ENCODE measurements at places on chromosomes 6 and 20. TPM values are rescaled to one million over a fixed set of nuclear protein-coding genes. Genes with fewer than 3 reads are reported as not detected.

Gene PAK1IP1
- polyA plus RNA-seq: 15.2 TPM

Gene JPH2
- 15.6 TPM for polyA plus RNA-seq

Gene POM121L2
- polyA plus RNA-seq: not detected

Gene CDSN
- not detected for polyA plus RNA-seq

Gene STMN3
- polyA plus RNA-seq: 23.1 TPM

Gene DBNDD2
- 36.1 TPM for polyA plus RNA-seq

Gene ADGRG6
- 41.8 TPM for polyA plus RNA-seq

Gene FAM209B
- 0.19 TPM for polyA plus RNA-seq

Gene CSNK2B
- polyA plus RNA-seq: 196 TPM

Gene IPCEF1
- polyA plus RNA-seq: 2.2 TPM

Gene PHACTR3
- 8.3 TPM for polyA plus RNA-seq

Gene CLPSL2
- not detected for polyA plus RNA-seq

Gene ZNF334
- 29.6 TPM for polyA plus RNA-seq

Gene HLA-DMB
- 23.9 TPM for polyA plus RNA-seq

DNA sequence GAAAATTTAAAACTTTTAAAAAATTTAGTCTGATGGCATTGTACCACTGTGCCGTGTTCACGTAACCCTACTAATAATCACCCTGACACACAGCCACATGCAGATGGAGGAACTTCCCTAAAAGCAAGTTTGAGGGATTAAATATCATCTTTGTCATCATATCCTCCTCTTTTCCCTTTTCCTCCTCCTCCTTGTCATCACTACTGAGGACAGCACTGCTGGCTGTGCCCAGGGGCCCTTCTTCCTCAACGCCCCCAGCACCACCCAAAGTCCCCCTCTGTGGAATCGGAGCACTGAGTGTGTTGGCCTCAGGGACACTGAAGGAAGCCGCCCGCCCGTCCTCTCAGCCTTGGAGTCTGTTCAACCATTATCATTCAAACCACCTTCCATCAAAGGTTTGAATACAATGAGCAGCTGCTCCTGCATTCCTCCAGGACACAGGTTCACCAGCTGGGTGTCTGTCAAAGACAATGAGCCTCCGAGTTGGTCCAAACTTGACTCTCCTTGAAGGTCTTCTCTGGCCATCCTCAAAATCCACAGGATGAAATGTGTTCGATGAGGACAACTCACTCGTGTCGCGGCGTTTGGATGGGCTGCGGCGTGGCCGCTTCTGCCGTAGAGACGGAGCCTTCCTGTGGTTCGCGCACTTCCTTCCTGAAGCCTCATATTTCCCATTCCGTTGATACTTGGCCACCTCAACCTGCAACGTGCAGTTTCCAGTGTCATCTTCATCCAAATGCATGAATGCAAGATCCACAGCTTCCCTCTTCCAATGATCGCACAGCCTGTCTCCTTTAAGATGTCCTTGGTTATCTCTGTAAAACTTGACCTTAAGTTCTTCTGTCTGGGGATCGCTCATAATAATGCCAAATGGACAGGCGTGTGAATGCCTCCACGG is 23.3 kb downstream of the NQO2 start:
- DNase-seq: no peak

DNA sequence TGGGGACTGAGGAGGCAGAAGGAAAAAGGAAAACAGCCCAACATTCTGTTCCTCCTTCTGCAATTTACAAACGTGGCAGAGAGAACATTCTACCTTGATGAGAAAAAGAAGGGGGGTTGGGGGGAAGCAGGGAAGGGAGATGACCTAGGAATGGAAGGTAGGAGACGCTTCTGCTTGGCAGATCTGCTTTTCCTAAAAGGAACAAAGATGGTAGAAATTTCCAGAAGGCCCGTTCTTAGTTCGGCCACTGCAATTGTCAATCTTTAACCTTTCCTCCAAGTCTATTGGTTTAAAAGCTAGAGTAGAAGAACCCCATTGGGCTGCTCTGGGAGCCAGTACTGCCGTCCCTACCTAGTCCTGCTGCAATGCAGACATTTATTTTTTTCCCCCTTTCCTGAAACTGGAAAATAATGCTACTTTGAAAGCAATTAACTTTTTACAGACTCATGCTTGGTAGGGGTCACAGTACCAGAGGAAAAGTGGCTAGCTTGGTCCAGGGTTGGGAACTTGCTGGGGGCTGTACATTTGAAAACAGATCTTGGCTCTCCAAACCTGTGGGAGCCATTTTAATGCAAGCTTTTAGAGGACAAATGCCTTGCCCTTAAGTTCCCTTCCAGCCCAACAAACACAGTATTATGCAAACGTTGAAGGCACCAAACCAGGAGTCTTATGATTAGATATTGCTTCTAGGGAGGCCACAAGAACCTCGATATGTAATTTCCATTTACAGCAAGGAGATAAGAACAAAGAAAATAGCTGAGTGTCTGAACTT is 2.6 kb downstream of the ZMYND8 start:
- peak; percentile 84 for DNase-seq

- no peak for DNase-seq
These were observed 51.6 kb upstream of the FAM184A start for GRCh38 chr6:119129968-119130484.

GRCh38 chr20:11178946-11179654 is 505.3 kb upstream of the JAG1 start:
- DNase-seq: no peak

DNA sequence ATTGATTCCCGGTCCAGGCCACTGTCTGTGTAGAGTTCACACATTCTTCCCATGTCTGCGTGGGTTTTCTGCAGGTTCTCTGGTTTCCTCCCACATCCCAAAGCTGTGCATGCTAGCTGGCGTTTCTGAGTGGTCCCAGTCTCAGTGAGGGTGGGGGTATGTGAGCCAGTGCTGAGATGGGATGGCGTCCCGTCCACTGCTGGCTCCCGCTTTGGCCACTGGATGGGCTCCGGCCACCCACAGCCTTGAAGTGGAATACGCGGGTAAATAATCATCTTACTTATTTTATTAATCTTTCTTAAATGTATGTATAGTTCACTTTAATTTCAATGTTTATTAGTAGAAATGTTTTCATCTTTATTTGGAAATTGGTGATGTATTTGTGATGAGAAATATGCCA is 343.5 kb upstream of the MANEA start:
- no peak for DNase-seq

- DNase-seq: no peak
These were observed 300.8 kb downstream of the PHF3 start for GRCh38 chr6:63936399-63936798.

- DNase-seq: no peak
These were observed 78.3 kb downstream of the CD109 start for GRCh38 chr6:73774311-73774774.

- no peak for DNase-seq
These were observed 3.1 kb downstream of the RAET1G start for GRCh38 chr6:149919834-149920225.

- DNase-seq: no peak
These were observed 45.9 kb downstream of the ELOVL5 start for GRCh38 chr6:53302678-53303360.

- no peak for DNase-seq
These were observed 2.6 kb downstream of the BACH2 start for GRCh38 chr6:90294008-90294511.

DNA sequence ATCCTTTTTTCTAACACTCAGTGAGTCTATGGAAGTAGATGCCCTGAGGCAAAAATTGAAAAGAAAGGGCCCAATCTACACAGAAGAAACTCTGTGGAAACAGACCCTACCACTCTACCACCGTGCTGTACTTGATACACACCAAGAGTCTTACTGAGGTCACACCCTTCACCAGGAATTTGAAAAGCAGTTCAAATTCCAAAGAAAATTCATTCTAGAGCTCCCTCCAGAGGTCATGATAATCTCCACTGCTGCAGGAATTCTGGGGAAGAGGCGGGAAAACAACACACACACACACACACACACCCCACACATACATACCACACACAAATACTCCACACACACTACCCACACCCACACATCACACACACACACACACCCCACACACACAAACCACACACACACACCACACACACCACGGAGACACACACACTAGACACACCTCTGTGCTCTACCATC is 336.8 kb downstream of the HDGFL1 start:
- DNase-seq: peak; percentile 69

DNA sequence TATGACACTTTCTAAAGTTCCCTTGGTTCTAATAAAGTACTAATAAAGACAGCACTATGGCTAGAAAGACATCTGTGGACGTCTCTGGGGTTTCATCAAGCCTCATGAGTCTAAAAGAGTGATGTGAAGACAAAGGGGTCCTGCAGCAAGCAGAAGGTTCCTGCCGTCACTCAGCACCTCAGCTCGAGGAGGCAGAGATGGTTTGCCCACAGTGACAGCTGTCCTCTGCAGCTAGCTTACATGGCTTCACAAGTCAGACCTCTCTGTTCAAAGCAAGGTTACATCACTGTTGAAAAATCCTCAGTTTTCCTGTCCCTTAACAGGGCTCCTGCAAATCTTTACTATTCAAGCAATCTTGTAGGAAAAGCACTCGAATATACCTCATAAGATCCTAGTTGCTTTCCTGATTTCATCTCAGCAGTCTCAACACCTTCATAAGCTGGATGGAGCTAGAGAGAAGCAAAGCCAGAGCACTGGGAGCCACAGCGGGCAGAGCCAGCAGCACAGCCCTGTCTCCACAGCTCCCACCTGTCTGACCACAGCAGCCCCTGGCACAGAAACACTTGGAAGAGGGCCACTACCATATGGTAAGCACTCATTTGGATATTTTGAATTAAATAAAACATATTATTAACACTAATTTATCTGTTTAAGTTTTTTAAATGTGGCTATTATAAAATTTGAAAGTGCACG is 202.3 kb downstream of the GMDS start:
- no peak for DNase-seq

DNA sequence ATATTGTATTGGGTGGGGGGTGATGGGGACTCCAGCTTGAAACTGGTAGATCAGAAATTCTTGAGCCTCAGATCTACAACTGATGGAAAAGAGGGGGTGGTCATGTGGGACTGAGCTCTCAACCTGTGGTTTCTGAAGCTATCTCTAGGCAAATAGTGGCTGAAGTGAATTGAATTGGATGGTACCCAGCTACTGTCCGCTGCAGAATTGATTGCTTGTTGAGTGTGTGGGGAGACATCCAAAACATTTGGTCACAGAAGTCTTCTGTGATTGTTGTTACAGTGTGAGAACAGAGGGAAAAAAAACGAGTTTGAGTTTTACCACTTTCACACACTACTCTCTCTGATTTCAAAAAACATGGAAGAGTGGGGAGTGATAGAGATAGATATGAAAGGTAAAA is 14.8 kb downstream of the CDS2 start:
- DNase-seq: no peak

DNA sequence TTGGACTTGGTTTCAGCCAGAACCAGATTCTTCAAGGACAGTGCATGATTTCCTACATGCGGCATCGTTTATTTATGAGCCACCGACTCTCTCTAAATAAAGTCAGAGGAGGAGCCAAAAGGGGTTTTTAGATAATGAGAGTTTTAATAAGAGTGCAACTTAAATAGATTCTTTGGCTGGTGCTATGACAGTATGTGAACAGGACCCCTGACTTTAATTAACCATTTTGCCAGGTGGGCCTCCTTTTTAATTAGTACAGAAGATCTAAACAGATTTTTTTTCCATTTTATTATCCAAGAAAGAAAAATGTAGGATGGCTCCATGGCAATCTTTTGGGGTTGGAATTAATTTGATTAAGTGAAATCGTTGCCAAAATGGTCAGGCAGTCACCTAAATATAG is 74.8 kb upstream of the INSM1 start:
- DNase-seq: no peak

DNA sequence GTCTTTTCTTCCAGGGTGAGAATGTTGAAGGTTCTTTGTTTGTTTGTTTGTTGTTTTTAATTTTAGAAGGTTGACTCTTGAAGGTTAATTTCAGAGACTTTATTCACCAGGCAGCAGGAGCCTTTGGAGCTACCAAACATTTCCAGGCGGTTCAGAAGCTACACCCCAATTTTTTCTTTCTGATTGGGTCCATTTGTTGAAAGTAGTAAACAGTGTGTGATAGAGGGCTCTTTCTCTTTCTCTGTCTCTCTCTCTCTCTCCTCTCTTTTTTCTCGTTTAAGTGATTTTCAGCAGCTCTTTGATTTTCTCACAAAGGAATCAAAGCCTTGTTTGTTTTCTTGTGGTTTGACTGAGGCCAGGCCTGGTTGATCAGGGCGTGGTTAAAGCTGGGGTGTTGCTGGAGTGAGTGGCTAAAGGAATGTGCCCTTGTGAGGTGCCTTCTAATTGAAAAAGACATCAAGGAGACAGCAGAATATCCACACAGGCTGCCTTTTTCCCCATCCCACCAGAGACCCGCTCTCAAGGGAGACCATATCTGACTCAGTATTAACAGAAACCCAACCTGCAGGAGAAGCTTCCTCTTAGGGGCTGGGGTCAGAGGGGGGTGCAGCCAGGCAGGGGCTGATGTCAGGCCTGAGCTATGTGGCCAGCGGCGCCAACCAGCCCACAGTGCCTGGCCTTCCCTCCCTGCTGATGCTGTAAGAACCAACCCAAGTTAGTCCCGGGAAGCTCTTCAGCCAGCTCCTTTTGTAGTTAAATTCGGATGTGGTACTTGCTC is 40.4 kb upstream of the NAA20 start:
- DNase-seq: no peak

GRCh38 chr6:155493026-155493693 is 37.5 kb upstream of the NOX3 start:
- no peak for DNase-seq

DNA sequence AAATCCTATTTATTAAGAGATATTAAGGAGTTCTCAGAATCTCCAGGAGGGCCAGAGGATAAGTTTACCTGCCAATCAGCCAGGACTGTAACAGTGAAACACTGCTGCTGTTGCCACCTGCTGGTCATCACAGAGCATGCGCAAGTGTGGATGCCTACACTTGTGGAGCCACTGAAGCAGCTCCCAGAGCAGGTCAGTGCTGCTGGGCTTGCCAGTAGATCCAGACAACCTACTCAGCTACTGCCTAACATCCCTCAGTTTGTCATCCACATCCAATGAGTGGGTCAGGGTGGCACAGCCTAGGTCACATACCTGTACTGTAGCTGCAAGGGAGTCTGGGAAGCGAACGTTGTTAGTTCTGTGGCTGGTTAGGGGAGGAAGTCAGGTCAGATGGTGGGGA is 18.3 kb upstream of the NHSL1 start:
- DNase-seq: no peak

GRCh38 chr6:105080279-105080678 is 99.5 kb downstream of the POPDC3 start:
- no peak for DNase-seq

- no peak for DNase-seq
These were observed 245.0 kb downstream of the RFPL4B start for GRCh38 chr6:112592159-112592558.

DNA sequence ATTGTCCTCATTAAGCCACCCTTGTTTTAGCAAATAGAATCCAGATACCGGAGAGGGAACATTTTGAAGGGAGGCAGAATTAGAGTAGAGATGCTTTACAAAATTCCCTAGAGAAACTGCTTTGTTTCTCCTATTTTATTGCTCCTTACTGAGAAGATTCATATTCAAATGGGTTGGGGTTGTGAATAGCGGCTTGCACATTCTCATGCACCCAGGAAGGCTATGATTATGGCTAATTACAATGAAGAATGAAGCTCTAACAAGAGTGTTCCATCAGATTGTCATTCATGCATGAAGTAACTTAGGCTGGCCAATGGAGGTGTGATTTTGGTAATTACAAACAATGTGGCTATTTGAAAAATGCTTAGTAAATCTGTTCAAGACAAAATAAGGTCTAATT is 129.6 kb downstream of the PACRG start:
- DNase-seq: no peak

All from large intestine (tissue), 12 donors.